Hematopoietic multipotent progenitor cell treated with erythropoietin and hydrocortisone succinate and interleukin-3 and kit ligand, for 8 days (in vitro differentiated cells): ENCODE measurements at places on chromosomes 3 and 15.

DNA sequence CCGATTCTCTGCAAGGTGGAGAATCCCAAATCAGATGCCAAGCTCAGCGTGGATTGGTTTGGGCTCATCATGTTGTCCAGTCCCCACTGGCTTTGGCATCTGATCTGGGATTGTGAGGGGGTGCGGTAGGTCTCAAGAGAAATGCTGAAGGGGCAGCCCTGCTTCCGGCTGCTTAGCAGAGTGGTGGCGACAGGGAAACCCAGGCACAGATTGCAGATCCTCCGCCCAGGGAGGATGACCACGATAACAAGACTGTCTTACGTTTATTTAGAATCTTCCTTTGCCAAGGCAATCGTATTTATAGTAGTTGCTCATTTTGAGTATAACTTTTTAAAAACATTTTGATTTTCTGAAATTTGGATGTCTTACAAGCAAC, 61.1 kb downstream of the SLC12A8 start:
- no peak for DNase-seq

DNA sequence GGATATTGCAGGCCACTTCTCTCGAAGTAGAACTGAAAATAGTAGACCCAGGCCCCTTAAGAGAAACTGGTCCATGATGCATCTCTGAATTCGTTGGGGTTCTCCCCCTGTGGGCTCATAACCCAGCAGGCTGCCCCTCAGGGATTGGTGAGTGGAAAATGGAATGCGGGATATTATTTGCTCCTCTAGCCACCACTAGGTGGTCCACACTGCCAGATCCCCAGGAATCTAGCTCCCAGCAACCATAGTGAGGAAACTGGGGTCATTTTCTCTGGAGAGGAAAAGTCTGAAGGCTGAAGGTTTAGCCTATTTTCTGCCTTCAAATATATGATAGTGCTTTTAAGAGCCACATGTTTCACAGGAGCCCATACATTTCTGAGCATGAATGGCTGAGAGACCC, 6.7 kb downstream of the CX3CR1 start:
- no peak for DNase-seq

- DNase-seq: no peak
These were observed 11.0 kb upstream of the STARD5 start for GRCh38 chr15:81334768-81335435.

- DNase-seq: no peak
These were observed 11.3 kb downstream of the SHQ1 start for GRCh38 chr3:72836923-72837322.

DNA sequence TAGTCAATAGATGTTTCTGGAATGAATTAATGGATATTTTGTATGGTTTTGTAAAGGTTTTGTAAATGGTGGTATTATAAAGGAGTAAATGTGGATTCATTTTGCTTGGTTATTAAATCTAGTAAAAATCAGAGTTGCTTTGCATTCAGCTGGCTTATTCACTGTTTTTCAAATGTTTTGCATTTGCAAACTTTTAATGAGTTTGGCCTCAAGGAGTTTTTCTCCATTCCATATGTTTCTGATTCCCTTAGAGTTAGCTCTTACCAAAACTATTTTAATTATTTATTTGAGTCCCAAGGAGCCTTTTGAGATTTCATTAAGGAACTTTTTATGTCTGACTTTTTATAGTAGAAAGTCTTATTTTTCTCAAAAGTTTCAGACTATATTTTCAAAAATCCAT, 992.2 kb downstream of the DIPK2A start:
- no peak for DNase-seq

GRCh38 chr3:186520957-186521842, 23.0 kb downstream of the CRYGS start:
- no peak for DNase-seq
